Left renal pelvis (tissue), 4 donors: ENCODE measurements at places on chromosomes 3 and 15. TPM values are rescaled to one million over a fixed set of nuclear protein-coding genes. Genes with fewer than 3 reads are reported as not detected.

Gene NPAP1
- polyA plus RNA-seq, result 0.60 TPM

Gene FAIM
- 27.1 TPM for polyA plus RNA-seq

Gene SLC24A5
- polyA plus RNA-seq, result not detected

Gene TMEM40
- 1.6 TPM for polyA plus RNA-seq

Gene MAP6D1
- polyA plus RNA-seq, result not detected

Gene AMIGO3
- polyA plus RNA-seq, result 1.7 TPM
